ENCODE measurements at places on chromosomes 1 and 21.

DNA sequence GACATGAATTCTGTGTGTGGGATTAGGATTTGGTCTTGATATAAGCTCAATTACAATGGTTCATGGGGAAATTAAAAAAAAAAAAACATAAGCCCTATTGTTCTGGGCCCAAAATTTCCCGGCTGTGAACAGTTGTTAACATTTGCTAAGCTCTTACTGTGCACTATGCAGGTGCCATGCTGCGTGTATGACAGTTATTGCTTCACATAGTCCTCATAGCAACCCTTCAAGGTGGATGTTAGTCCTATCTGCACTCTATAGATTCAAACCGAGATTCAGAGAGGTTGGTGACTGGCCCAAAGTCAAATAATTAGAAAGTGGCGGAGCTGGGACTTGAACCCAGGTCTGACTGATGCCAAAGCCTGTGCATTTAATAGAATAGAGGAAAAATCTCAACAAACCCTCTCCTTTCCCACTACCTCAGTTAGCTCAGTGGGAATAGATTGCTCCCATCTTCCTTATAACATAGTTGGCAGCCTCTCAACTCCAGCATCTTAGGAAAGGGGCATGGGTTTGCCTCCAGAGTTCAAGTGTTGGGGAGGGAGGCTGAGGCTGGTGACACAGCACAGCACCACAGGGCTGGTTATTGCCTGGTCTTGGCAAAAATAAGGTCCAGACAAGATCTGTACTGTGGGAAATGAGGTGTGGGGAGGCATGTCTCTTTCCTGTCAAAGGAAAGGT is 55.0 kb upstream of the GCLM start:
- no peak for DNase-seq

DNA sequence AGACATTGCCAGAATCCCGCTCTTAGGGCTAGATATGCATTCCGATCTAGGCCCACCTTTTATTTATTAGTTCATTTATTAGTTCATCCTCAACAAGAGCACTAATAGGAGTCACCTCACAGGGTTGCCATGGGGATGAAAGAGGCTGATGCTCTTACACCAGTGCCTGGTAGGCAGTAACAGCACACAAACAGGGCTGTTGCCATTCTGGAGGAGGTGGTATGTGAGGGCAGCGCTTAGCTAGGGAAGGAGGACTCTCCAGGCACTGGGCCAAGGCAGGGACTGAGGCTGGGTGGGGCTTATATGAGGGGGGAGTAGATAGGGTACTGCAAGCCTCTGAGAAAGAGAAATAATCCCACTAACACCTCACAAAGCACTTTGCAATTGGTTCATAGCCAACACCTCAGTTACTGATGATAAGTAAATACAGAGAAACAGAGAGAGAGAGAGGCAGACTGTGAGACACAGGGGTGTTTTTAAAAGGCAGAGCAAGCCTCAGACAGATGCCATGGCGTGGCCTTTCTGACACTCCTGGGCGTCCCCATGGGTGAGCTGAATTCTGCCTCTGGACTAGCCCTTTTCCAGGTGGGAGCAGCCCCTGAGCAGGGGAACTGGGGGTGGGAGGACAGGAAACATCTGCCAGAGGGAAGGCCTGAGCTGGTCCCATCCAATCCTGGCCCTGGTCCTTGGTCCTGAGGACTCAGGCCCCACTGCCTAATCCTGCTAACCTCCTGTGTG is 5.9 kb downstream of the FCGR2A start:
- no peak for DNase-seq

- no peak for DNase-seq
These were observed 23.4 kb downstream of the C8A start for GRCh38 chr1:56877973-56878372.

DNA sequence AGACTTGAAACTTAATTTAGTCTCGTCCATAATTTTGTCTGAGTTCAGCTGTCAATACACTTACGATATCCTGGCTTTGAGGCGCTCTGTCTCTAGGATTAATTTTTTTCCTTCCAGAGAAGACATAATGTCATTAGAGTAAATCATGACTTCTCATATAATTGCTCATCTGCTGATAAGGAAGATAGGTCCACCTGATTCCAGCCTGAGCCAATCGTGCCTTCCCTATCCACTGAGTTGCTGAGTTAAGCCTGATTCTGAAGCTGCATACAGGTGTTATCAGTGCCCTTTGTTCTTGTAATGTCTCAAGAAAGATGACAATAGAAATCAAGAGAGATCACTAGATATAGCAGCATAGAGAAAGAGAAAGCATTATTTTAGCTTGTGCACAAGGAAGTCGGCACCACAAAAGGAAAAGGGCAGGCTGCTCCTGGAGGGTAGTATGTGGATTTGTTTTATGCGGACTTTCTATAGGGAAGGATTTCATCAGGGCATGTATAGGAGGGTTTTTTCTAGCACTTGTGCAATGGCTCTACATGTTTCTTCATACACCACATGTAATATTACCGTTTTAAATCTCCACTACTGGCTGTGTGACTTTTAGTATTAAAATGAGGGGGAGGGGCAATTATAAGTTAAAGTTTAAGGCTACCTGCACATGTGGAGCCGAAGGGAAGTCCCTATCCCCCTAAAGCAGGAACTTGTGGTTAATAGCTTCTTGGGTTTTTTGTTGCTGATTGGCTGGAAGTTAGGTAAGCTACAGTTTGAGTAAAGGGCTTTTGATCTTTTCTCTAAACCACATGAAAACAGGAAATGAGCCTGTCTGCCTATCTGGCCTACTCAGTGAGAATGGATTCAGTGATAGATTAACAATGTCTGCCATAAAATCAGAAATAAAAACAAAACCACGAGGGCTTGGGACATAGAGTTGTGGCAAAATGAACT is 133.4 kb downstream of the PLPPR5 start:
- no peak for DNase-seq

- no peak for DNase-seq
These were observed 569.5 kb downstream of the PTPRU start for GRCh38 chr1:29805896-29806160.

- DNase-seq: no peak
These were observed 85.6 kb upstream of the SNX7 start for GRCh38 chr1:98575955-98576354.

- DNase-seq: no peak
These were observed 31.3 kb upstream of the ACTN2 start for GRCh38 chr1:236654957-236655356.

GRCh38 chr1:93042187-93043056 is 36.7 kb upstream of the MTF2 start:
- DNase-seq: peak; percentile 10

DNA sequence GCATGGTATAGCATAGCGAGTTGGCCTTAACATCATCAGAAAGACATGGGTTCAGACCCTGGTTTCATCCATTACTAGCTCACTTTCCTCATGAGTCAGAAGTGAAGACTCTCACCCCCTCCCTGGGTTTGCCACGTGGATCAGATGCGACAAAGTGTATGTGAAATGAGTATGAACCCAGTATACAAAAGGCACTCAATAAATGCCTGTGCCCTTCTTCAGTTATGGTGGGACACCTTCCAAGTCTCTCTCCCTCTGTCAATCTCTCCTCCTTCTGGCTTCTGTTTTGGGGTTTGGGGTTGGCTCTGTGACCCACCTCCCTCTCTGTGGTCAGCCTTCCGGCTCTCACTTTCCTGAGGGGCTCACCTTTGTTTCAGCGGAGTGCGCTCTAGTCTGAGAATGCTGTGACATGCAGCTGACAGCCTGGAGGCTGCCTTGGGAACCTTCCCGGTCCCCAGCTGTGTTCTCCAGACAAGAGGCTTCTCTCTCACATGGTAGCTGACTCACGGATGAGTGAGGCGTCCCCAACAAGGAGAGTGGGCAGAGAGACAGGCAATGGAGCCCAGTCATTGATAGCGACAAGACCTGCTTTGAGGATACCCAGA is 155.0 kb upstream of the EDN2 start:
- no peak for DNase-seq
